ENCODE measurements at places on chromosomes 7 and 10.

GRCh38 chr7:139887992-139888481, 59.0 kb downstream of the TBXAS1 start:
- no peak for DNase-seq

- DNase-seq = no peak
Measured at GRCh38 chr10:105023211-105024111, 382.4 kb downstream of the SORCS3 start.

DNA sequence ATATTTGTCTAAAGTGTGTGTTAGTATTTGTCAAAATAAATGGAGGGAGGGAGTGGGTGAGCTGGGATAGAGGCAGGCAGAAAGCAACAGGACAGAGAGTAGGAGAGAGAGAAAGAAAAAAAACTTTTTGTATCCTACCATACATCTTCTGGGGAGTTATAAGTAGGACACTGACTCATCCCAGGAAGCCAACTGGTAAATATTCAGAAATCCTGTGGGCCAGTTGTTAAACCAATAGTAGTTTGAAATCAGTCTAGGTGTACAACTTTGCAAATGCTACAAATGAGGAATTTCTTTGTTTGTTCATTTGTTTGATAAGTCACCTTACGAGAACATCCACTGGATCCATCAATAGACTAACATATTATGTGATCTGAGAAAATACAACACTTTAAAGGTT, 980.9 kb downstream of the GATA3 start:
- no peak for DNase-seq

GRCh38 chr10:5549462-5550249, 24.9 kb downstream of the CALML3 start:
- DNase-seq = no peak

- no peak for DNase-seq
Measured at GRCh38 chr10:100802196-100802595, 56.8 kb downstream of the PAX2 start.

DNA sequence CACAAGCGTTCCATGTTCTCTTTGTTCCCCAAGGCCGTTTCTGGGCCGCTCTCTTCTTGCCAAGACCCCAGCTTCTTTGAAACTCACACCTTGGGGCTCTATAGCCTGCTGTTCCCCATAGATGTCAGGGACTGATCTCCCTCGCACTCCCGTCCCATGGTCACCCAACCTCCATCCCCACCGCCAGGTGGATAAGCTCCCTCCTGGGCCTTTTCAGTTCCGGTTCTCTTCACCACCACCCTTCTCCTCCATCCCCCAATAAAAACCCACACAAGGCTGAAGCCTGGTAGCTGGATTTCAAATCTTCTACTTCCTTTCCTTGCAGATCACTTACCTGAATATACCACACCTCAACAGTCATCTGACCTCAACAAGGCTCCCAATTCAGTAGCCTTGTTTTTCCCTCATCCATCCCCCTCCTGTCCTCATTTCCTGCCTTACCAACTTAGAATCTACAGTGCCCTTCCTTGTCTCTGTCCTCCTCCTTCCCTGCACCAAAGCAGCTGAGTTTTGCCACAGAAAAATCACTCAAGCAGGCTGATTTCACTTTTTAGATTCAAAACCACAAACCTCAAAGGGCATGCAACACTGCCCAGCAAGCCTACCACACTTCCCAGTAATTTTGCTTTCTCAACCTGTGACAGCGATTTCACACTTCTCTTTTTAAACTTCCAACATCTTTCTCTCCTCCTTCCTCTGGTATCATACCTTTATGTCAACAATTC, 7.7 kb downstream of the SLC37A3 start:
- DNase-seq = no peak

DNA sequence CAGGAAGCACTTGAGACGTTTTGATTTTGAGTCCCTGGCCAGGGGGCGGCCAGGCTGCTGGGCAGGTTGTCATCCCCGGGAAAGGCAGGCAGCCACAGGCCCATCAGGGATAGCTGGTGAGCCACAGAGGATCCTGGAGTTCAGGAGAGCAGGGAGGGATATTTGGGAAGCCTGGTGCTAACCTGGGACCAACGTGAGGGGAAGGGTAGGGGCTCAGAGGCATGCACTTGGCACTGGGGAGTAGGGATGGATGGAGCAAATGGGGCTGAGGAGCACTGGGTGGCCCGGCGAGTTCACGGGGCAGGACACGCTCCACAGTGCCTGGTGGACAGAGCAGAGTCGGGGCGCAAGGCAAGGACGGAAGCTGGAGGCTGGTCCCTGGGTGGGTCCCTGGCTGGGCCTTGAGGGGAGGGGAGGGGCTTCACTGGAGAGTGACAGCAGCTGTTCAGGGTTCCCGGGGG, 30.2 kb downstream of the LRRC27 start:
- no peak for DNase-seq

DNA sequence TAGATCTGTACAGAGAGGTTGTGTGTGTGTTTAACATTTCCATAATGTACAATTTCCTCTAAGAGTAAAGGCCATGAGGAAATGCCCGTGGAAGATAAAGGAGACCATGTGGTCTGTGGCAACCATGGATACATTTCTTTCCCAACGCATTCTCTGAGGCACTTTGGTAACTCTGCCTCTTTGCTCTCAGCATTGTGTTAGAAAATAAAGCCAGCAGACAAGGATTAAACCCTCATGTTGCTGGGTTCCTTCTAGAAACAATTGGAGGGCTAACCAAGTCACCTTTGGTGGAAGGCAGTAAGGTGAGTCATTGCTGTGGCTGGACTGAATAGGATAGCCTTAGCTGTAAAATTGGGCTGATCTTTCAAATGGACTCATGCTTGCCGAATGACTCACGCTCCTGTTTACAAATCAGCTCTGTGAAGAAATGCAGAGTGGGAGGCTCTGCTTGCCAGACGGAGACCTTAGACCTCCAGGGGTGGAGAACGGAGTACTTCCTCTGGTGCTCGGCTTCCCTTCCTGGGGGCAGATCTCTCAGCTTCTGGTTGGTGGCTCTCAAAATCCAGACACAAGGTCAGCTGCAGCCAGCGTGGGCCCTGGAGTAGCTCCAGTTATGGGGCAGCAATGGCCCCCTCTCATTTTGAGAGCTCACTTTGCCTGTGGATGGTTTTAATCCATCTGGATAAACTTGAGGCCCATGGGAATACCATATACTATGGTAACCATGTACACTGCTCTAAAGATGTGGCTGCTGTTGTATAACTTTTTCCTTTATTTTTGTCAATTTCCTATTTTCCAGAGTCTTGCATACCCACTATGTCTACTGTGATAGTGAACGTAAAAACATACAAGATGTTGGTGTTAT, 137.3 kb downstream of the TCF7L2 start:
- DNase-seq = no peak

- DNase-seq = no peak
Measured at GRCh38 chr10:69878038-69878437, 76.3 kb downstream of the COL13A1 start.

- DNase-seq = no peak
Measured at GRCh38 chr10:88041243-88042159, 178.1 kb downstream of the PTEN start.

DNA sequence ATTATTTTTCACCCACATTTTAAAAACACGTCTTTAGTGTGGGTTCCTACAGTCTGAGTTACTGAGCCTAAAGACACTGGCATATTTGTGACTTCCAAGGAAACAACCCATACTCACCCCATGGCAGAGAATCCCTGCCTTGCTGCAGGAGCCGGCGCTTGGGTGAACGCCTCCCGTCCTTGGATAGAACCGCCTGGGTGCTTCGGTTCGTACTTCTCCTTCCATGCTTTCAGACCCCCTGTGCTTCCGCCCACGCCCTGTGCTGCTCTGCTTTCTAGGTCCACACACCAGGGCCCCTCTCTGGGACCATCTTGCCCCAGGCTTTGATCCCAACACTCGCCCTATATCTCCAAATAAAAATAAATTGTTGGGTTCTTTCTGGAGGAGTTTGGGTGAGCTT, 125.8 kb downstream of the PTPRN2 start:
- DNase-seq = no peak

- DNase-seq = no peak
Measured at GRCh38 chr10:69328380-69328735, 50.1 kb downstream of the HK1 start.

DNA sequence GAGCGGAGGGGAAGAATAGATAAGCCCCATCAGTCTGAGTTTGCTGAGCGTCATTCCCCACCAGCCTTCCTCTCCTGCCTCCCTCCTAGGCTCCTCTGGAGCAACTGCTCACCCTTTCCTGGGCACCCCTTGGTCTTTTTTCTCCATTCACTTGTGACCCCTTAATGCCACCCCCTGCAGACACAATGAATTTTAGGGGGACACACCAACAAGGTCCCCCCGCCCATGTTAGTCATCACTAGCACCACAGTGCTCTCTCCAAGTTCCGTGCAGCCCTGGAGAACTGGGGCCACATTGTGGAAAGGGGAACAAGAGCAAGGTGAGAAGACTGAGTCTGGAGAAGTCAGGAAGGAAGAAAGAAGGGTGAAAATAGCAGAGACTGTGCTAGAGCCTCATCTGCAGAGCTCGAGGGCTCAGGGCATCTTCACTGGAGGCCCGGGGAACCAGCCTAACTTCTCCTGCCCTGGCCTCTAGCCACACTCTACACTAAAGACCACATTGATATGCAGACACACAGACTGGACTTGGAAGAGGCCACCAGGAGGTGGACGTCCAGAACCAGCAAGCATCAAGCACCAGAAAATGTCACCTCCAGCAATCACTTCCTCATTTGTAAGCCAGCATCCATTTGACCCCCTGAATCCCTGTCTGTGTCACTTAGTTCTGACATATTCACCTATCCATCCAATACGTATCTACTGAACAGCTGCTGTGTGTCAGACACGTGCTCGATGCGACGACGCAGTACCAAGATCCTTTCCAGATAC, 17.5 kb downstream of the RGR start:
- DNase-seq = no peak

DNA sequence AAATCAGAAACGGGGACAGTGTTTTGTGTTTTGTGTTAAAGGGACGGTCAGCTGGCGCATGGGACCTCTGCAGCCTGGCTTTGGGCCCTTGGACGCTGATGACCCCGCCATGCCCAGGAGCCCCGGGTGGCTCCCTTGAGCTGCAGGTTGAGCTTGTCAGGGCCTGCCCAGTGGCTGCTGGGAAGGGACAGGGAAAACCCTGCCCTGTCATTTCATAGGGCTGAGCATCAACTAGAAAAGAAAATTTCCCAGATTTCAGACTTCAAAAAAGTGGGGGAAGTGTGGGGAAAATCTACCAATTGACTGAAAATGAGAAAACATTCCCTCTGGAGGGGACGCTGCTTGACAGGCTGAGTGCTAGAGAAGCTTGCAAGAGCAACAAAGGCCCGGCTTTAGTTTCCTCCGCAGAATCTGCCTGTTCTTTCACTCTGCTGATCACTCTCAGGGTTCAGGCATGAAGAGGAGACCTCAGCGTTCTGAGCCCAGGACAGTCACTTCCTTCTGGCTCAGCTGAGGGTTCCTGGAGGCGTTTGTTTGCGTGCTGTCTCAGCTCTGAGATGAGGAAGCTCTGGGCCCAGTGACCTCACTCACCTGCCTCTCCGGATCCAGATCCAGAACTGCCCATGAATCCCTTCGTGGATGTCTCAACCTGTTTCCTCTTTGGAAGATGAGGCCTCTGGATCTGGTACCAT, 18.6 kb upstream of the DNAJB6 start:
- DNase-seq = no peak

GRCh38 chr10:96664563-96664962, 55.8 kb downstream of the PIK3AP1 start:
- no peak for DNase-seq

DNA sequence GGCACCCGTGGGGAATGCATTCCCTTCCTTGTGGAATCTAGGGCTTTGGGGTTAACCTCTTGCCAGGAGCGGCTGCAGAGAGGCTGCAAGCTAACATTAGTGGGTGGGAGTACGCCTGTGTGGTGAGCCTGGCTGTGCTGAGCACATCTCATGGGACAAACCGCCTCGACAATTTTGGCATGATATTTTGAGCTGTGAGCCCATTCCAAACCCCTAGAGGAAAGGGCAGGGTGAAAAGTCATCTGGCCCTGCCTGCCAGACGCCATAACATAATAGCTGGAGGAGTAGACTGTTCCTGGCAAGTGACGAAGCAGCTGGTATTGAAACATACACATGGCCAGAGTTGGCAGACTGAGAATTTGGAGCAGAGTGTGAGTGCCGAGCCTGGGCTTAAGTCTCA, 110.0 kb downstream of the TACC2 start:
- no peak for DNase-seq

GRCh38 chr10:126654579-126654978, 15.9 kb downstream of the C10orf90 start:
- no peak for DNase-seq

DNA sequence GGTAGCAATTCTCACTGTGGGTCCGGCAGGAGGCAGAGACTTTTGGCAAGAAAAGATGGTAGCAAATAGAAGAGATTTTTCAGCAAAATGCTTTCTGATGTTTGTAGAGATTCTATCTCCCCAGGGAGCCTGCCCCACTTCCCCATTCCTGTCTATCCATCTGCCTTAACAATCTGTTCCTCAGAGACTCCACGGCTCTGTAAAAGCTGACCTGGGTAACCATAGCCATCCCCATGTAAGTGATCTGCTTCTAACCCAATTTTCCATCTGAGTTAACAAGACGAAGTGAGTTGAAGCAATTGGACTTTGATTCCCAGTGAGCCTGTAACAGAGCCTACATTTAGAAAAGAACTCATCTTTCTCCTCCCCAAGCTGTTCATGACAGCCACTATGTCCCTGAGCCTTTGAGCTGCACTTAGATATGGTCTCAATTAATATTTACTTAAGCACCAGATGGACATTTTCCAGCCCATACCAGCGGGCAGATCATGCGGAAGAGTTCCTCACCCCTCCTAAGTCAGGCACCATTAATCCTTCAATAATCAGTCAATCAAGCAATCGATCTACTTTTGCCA, 896.1 kb downstream of the CCSER2 start:
- DNase-seq = no peak

- no peak for DNase-seq
Measured at GRCh38 chr7:74180866-74181265, 6.7 kb downstream of the EIF4H start.

GRCh38 chr7:28729281-28729680, 228.8 kb downstream of the TRIL start:
- DNase-seq = no peak

DNA sequence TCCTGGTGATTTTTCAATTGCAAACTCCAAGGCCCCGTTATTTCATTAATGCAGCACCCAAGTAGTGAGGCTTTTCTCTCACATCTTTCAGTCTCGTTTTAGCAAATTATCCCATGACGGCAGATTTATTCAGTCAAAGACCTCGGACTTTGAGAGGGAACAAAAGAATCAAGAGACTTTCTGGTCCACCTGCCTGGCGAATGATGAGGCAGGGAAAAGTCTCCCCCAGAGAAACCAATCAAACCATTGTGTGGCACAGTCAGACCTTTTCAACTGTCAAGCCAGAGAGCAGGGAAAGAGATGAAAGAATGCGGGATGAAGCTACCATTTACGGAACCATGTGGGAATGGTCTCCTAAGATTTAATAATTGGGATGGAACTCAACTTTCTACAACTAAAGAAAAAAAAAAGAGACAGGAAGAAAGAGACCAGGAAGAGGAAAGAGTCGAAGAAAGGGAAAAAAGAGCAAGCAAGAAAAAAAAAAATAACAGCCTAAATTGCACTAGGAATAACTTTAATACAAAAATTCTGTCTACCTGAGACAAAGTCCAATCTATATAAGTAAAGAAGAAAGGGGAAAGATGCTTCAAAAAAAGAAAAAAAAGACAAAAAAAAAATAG, 22.8 kb downstream of the GLI3 start:
- no peak for DNase-seq

Measured in NCI-H510A (cell line).